GM12878 (cell line): ENCODE measurements at places on chromosomes 16 and 17.

DNA sequence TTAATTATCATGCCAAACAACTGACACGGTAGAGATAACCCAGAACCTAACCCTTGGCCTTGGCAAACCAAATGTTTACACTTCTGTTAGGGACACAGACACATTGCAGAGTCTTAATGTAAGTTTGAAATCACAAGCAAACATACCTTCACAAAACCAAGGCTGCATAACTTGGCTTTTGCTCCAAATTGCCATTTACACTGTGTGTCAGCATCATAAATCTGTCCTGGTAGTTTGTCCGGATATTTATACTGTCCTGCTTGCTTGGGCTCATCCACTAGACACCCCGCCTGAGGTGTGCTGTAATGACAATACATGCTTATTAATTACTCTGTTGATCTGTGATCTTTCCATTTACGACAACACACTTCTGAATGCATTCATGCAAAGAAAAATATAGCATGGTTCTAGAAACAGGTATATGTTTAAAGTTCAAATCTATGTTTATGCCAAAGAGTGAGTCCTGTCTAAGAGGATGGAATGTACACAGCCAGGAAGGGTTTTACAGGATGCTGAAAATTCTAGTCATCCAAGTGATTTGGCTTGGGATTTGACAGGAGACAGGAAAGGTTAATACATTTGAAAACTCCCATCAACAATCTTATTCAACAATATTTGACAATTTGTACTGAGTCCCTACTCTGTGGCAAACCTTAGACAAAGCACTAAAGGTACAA, 81.1 kb downstream of the ADAMTS18 start:
- no peaks in the 10 kb centered on the region for H3K27me3 ChIP-seq
- DNase-seq: no peak
- no peak overlapping the region for H3K27ac ChIP-seq
- no peaks in the 10 kb centered on the region for H3K4me1 ChIP-seq
- no peak overlapping the region for H3K4me3 ChIP-seq

DNA sequence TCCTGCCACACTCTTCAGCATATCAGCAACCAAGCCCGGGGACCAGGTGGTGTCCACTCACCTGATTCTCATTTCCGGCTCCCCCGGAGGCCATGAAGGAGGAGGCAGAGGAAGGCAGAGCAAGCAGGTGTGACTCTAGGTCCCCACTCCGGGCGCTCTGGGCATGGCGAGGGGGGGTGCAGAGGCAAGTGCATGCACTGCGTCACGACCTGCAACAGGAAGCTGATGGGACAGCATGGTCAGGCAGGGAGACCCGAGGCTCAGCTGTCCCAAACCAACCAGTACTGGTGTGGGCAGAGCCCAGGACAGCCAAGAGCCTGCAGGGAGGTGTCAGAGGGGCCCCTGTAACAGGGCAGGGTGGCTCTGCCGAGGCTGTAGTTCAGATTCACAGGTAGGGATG, 2.1 kb upstream of the ENGASE start:
- peaks cover 5% of the 10 kb centered on the region for H3K4me1 ChIP-seq
- no peak overlapping the region for H3K4me3 ChIP-seq
- no peaks in the 10 kb centered on the region for H3K36me3 ChIP-seq
- DNase-seq: no peak

DNA sequence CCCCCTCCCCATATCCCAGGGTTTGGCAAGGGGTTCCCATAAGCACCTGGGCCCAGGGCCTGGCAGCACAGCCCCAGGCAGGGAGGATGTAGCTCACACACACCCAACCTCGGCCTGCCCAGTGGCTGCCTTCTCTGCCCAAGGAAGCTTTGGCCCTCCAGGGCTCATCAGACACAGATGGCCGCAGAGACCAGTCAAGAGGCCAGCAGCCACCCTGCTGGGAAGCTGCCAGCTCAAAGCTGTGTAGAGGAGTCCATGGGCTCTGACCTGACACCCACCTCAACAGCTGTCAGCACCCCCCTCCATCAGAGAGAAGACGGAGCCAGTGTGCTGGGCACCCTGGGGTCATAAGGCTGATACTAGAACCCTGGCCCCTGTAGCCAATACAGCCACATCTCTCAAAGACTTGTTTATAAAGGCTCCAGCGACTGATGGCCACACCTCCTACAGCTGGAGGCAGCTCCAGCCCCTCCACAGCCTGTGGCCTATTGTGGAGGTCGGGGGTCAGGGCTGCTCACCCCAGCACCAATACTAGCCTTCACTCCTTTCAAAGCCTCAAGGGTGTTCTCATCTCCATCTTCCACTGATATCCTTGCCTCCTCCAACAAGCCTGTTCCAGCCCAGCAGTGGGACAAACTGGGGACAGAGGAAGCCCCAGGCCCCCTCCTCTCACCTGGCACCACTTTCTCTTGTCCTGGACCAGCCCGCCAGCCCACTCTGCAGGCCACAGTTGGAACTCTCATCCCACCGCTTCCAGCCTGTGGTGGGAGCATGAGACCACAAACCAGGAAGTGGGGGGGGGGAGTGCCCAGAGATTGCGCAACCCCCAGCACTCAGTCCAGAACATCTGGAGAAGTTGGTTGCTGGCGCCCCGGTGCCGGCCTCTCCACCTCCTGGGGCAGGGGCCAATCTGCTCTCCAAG, 2.2 kb upstream of the MPG start:
- no peak for DNase-seq
- H3K4me3 ChIP-seq: no peak overlapping the region
- H3K27ac ChIP-seq: no peak overlapping the region
- peaks cover 4% of the 10 kb centered on the region; the same call in 1 of the 2 replicates for H3K27me3 ChIP-seq
- no peaks in the 10 kb centered on the region; the same call in 1 of the 2 replicates for H3K36me3 ChIP-seq

DNA sequence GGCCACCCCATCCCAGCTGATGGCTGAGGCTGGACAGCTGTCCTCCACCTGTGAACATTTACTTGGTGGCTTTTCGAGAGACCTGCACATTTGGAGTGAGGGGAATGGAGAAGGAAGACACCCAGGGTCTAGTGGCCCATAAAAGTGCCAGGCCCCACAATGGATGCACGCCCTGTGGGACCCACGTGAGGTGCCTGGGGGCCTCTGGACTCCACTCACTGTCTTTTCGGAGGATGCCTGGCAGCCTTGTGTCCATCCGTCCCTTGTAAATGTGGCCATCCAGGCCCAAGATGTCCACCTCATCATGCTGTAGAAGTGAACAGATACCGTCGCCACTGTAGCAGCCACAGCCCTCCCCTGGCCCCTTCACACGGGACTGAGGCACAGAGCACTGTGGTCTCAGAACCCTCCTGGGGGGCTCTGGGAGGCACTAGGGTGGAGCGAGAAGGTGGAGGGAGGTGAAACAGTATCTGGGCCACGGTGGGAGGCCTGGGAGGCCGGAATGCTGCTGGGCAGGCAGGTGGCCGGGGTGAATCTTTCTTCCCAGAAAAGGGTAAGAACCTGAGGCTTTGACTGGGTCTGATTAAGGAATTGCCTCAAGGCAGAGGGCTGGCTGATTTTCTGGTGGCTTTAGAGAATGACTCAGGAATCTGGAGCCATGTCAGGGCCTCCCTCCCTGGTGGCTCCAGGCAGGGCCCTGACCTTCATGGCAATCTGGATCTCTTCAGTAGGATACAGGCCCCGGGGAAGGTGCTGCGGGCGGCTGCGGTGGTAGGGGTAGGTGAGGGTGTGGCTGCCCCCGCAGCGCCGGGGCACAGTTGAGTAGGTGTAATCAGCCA, 11.5 kb downstream of the UBALD2 start:
- no peak overlapping the region for H3K27ac ChIP-seq
- H3K4me3 ChIP-seq: no peak overlapping the region
- no peaks in the 10 kb centered on the region for H3K36me3 ChIP-seq
- H3K27me3 ChIP-seq: no peaks in the 10 kb centered on the region
- no peak for DNase-seq

- H3K4me3 ChIP-seq: peak overlapping the region; percentile 94
- peaks cover 5% of the 10 kb centered on the region for H3K4me1 ChIP-seq
- H3K27me3 ChIP-seq: no peaks in the 10 kb centered on the region
- no peak for DNase-seq
Observed at GRCh38 chr17:42553866-42554249, 1.1 kb downstream of the HSD17B1 start.

DNA sequence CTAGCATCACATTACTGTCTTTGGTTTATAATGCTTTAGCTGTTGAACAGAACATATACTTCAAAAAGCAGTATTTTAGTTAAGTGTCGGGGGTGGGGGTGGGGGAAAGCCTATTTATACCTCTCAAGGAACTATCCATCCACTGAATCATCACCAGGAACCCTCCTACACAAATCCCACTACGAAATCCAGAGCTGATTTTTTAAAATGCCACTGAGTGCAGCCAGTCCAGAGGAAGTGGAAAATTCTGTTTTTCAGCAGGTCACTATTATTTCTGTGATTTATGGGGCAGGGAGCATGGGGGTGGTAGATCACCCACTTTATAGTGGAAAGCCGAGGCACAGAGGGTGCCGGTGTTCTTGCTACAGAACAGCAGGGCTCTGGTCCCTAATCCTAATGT, 284.1 kb downstream of the SOX9 start:
- H3K4me3 ChIP-seq: no peak overlapping the region
- DNase-seq: no peak
- H3K27ac ChIP-seq: no peak overlapping the region
- H3K36me3 ChIP-seq: peaks cover 3% of the 10 kb centered on the region
